ENCODE measurements at places on chromosomes 11 and 22. TPM values are rescaled to one million over a fixed set of nuclear protein-coding genes. Genes with fewer than 3 reads are reported as not detected.

The SLC43A1 gene
- 16.6 TPM for total RNA-seq

The CCDC15 gene
- total RNA-seq: 1.2 TPM

The PLEKHB1 gene
- total RNA-seq: 7.9 TPM

The UBQLN3 gene
- total RNA-seq: 1.5 TPM

The OR51E2 gene
- not detected for total RNA-seq

The ZNF74 gene
- 8.5 TPM for total RNA-seq

The CBLIF gene
- 1.8 TPM for total RNA-seq

The MAP6 gene
- 16.4 TPM for total RNA-seq

The OR51B2 gene
- not detected for total RNA-seq

The CASP5 gene
- 4.0 TPM for total RNA-seq

The TMEM151A gene
- not detected for total RNA-seq

The PRODH gene
- total RNA-seq: 16.0 TPM

The GLYAT gene
- not detected for total RNA-seq

All from thoracic aorta (tissue), 2 donors.